Stimulated activated naive CD8-positive, alpha-beta T cell treated with anti-CD3 and anti-CD28 coated beads, Interleukin-15, Interleukin-2, amounts not matched to agents 100 U/mL and 50 U/mL, for 24 hours (primary cell): ENCODE measurements at places on chromosomes 4 and X.

GRCh38 chr4:26061248-26061986, 147.4 kb downstream of the SMIM20 start:
- no peak for DNase-seq

GRCh38 chrX:68930542-68931317, 101.9 kb downstream of the EFNB1 start:
- no peak for DNase-seq

GRCh38 chr4:97252615-97253154, 890.6 kb downstream of the STPG2 start:
- DNase-seq, result no peak

DNA sequence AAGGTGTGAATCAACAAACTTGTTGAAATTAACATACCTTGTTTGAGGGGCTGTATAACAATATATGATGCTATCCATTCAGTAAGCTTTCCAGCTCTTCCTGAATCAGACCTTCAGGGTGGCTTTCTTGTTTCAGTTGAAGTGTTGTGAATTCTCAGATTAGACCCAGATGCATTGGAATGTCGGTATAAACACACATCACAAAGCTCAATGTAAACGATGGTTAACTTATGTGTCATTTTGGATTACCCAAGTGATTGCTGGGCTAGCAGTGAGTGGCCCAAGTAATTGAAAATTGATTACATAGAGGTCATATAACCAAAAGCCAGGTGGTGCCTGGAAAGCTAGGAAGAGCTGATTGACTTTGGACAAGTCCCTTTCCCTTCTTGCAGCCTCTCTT, 115.0 kb downstream of the SHROOM4 start:
- DNase-seq, result no peak

- no peak for DNase-seq
Observed at GRCh38 chr4:40201898-40202297, 5.1 kb downstream of the RHOH start.

GRCh38 chrX:118631586-118631985, 95.8 kb upstream of the IL13RA1 start:
- DNase-seq, result no peak

DNA sequence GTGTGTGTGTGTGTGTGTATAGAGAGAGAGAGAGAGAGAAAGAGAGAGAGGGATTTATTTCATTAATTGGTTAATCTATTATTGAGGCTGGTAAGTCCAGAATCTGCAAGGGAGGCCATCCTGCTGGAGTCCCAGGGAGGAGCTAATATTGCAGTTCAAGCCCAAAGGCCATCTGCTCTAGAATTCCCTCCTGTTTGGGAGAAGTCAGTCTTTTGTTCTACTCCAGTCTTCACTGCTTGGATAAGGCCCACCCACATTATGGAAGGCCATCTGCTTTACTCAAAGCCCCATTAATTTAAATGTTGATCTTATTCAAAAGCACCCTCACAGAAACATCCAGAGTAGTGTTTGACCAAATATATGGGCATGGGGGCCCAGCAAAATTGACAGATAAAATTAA, 317.5 kb upstream of the RASGEF1B start:
- DNase-seq, result no peak

GRCh38 chr4:26263165-26263564, 57.6 kb upstream of the RBPJ start:
- DNase-seq, result no peak

- DNase-seq, result no peak
Observed at GRCh38 chrX:151419782-151420181, 22.8 kb downstream of the VMA21 start.

GRCh38 chrX:39893417-39894338, 204.1 kb downstream of the BCOR start:
- no peak for DNase-seq

DNA sequence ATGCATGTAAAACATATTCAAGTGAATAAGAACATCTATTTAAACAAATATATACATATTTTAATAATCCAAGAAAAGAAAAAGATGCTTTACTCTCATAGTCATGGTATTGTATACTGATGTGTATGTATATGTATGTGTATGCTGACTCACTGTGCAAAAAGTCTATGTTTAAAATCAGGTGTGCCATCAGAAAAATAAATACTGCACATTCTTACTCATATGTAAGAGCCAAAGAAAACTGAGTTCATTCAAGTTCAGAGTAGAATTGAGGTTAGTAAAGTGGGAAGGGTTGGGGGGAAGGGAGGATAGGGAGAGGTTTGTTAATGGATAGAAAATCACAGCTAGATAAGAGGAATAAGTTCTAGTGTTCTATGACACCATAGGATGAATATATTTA, 403.9 kb upstream of the SMIM31 start:
- no peak for DNase-seq

- DNase-seq, result no peak
Observed at GRCh38 chr4:99679204-99679603, 21.6 kb upstream of the C4orf54 start.

DNA sequence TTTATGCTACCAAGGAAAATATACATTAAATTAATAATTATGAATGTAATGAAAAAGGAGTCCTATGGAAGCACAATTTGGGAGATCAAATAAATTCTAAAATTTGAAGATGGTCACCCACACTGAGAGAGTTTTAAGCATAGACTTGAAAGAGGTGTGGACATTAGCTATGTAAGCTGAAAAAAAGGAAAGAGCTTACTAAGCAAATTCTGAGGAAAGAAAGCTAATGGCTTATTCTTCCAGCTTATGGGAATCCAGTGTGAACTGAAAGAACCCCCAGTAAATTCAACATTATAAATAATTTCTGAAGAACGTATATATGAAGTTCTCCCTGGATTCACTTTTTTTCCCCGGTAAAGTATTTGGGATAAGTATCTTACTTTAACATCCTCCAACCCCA, 78.2 kb upstream of the GUCY1A1 start:
- no peak for DNase-seq
